Naive B cell (primary cell): ENCODE measurements at places on chromosomes 1 and 21. TPM values are rescaled to one million over a fixed set of nuclear protein-coding genes. Genes with fewer than 3 reads are reported as not detected.

HHIPL2 gene
- not detected for polyA plus RNA-seq

CDA gene
- not detected for polyA plus RNA-seq

ATP6V1G3 gene
- not detected for polyA plus RNA-seq

CR1 gene
- polyA plus RNA-seq: 20.5 TPM

NGF gene
- not detected for polyA plus RNA-seq

IGFN1 gene
- polyA plus RNA-seq: not detected

S100A7 gene
- not detected for polyA plus RNA-seq

DNA sequence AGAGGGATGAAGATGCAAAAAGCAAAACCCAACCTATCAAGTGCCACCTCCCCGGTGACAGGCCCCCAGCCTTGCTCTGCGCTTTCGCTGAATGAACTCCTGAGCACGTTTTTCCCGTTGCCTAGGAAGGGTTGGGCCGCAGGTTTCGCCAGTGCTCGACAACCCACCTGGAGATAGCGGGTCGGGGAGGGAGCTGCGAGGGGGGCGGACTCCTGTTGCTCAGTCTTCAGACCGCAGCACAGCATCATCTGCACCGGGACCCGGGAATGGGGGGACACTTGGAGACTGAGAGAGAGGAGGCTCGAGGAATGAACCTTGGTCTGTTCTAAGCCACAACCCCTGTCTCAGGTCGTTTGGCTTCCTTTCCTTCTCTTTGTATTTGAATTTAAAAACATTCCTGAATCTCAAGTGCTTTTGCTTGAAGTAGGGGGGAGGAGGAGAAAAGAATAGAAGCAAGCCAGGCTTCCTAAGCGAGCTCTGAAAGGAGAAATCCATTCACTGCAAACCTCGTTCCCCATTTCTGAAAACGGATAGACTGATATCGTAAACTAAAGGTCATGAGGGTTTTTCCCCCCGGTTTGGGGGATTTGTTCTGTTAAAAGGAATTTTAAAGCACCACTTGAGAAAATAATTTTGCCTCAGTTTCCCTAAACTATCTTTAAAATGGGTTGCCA is 1.2 kb downstream of the AK5 start:
- no peak for DNase-seq

- DNase-seq: peak; percentile 33
These were observed 2.5 kb upstream of the PTGER3 start for GRCh38 chr1:71049951-71050598.

GRCh38 chr1:230759369-230760065 is 12.3 kb downstream of the CAPN9 start:
- DNase-seq: no peak

DNA sequence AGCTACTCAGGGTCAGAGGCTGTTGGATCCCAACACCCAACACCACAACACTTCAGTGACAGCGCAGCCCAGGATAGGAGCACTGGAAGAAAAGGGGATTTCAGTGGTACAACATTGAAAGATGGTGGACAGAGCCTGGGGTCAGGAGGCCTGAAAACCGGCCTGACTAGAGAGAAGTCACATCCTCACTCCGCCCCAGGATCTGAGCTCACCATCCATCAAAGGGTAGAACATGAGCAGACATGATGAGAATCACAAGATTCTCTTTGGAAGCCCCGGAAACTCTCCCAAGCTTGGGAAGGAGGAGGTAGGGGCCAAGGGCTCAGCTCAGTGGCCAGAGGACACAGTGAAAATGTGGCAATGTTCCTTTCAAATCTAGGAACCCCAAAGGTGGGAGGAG is 271.3 kb downstream of the NPHP4 start:
- DNase-seq: no peak

GRCh38 chr21:31848326-31848985 is 24.4 kb upstream of the HUNK start:
- DNase-seq: no peak

GRCh38 chr1:40758004-40758403 is 25.6 kb upstream of the KCNQ4 start:
- no peak for DNase-seq

DNA sequence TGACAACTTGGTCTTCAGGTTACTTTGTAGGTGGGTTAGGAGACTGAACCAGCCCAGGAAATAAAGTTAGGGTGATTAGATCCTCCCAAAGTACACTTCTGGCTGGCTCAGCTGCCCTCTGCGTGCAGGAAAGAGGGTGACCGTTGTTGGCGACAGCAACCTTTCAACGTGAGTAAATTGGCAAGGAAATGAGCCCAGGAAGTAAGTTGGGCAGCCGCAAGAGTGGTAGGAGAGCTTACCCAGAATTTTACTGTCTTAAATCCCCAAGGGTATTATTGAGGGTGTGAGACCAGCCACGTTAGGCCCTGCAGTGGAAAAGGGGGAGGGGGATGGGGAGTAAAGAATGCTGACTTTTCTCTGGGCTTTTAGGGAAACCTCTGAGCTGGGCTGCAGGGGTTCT is 1.6 kb downstream of the TENT5C start:
- DNase-seq: peak; percentile 63

DNA sequence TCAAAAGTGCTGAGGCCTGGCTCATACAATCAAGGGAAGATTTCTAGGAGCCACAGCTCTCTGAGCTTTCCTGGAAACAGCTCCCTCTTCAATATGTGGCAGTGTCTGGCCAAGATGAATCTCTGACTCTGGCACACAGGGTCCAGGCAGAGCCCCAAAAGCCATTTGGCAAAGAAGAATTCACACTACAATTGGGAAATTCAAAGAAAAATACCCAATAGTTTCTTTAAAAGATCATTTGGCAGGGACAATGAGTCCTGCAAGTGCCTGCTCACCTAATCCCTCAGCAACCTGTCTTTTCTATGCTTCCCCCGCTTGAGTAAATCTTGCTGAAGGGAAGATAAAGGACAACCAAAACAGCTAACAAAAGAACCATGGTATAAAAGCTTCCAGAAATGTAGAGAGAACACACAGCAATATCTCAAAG is 124.6 kb downstream of the TGFBR3 start:
- DNase-seq: no peak

GRCh38 chr1:161082483-161082882 is 6.9 kb downstream of the NECTIN4 start:
- DNase-seq: no peak

DNA sequence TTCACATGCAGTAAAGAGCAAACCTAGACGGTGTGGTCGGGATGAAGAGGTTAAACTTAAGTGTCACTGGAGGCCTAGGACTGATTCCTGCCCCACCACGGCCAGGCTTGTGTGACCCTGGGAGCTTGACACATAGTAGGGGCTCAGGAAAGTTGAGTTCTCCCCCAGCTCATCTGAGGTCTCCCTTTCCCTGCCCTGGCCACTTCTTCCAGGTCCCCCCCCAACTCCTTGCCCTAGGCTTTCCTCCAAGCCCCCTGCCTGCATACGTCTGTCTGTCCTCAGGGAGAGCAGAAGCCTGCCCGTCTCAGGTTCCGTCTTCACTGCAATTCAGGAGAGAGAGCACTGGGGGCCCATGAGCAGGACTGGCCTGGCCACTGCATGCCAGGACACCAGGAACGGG is 225.8 kb downstream of the PTPRU start:
- DNase-seq: no peak

- DNase-seq: no peak
These were observed 50.4 kb upstream of the GPR37L1 start for GRCh38 chr1:202072211-202072765.

GRCh38 chr1:180778782-180779398 is 133.8 kb upstream of the KIAA1614 start:
- no peak for DNase-seq

- DNase-seq: no peak
These were observed 65.9 kb downstream of the ZBTB18 start for GRCh38 chr1:244116946-244117345.

- DNase-seq: peak; percentile 60
These were observed 44.0 kb downstream of the YARS1 start for GRCh38 chr1:32773018-32773763.
